ENCODE measurements at places on chromosomes 5 and 9.

DNA sequence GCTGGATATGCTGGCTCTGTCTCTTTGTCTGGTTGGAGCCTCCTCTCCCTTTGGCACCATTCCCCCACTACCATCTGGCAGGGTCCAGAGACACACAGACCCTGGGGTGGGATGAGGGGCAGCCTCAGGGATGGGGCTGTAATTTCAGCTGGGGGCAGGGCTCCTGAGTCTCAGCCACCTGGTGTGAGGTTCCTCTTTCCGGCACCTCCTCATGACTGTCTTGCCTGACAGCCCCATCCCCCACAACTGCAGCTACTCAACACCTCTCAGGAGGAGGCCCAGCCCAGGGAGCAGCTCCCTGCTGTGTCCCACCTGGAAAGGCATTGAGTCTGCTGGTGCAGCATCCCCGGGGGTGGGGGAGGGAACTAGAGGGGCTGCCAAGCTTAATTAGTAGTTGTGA, 11.7 kb upstream of the RPS14 start:
- no peak for DNase-seq

- DNase-seq = no peak
These were observed 143.3 kb downstream of the RAPGEF6 start for GRCh38 chr5:131491749-131492148.

- DNase-seq = no peak
These were observed at the start of gene SYK for GRCh38 chr9:90801241-90801972. Gene SYK (plus strand): TSS chr9:90801819. CDS start chr9:90843899, 42,080 bp downstream.

GRCh38 chr9:114289571-114290481, 33.1 kb upstream of the ORM1 start:
- peak; percentile 0 for DNase-seq

- no peak for DNase-seq
These were observed 5.7 kb upstream of the OLFM1 start for GRCh38 chr9:135081731-135082130.

GRCh38 chr9:87382900-87383299, 114.8 kb upstream of the DAPK1 start:
- no peak for DNase-seq

DNA sequence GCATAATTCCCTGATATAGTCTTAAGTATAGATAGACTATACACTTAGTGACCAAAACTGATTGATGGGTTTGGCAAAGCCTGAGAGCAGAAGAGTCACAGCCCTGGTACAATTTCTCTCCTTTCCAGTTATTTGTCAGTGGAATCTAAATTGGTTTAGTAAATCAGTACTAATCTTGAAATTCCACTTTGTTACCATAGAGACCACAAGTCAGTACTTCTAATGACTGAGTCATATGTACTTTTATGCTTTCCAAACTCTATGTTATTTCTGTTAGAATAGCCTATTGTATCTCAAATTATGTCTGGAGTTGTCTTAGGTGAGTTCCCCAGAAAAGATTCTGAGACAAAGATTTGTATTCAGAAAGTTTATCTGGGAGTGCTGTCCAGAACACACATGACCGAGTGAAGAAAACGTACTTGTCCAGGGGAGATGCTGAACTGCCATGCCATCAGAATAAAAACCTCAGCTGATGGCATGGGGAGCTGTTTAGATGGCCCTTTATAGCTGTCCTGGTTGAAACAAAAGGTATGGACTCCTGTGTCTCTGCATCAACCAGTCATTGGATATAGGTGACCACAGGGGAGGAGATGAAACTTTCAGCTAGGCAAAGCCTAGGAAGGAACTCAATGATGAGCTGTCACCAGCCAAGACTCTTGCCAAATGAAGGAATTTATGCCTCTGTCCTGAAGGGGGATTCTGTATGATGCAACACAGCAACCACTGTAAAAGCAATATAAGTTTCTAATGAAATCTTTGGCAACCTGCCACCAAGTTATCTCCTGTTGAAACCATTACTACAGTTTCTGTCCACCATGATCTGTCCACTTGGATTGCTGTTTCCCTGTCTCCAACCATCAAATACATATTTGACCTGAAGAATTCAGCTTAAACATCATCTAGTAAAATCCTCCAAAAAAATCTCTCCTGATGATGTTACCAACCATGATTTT, 18.0 kb upstream of the SMC2 start:
- no peak for DNase-seq

- DNase-seq = no peak
These were observed 59.8 kb upstream of the SNX2 start for GRCh38 chr5:122715095-122715494.

DNA sequence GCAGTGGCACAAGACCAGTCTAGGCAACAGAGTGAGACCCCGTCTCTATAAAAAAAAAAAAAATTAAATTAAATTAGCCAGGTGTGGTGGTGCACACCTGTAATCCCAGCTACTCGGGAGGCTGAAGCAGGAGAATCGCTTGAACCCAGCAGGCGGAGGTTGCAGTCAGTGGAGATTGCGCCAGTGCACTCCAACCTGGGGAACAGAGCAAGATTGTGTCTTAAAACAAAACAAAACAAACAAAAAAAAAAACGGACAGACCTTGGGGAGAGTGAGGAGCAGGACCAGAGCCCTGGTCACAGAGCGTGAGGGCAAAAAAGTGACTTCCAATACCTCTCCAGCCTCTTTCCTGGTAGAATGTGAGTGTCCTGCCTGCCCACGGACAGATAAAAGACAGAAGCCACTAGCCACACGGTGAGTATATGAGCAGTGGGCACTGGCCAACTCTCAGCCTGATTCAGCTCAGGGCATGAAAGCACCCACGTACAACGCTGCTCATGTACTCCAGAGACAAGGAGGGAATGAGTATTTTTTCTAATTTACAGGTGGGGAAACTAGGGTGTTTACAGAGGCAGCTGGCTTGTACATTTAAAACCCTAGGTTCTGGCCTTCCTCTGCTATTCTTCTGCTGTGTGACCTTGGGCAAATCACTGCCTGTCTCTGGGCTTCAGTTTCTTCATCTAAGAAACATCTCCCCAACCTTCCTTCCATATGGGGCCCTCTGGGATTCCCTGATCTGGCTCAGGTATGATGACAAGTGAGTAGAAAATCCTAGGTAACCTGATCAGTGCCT, 1.8 kb downstream of the OLFML2A start:
- no peak for DNase-seq

- no peak for DNase-seq
These were observed 18.1 kb downstream of the ZBTB5 start for GRCh38 chr9:37447111-37447510.

- no peak for DNase-seq
These were observed 8.6 kb upstream of the PRRX2 start for GRCh38 chr9:129656795-129657390.

DNA sequence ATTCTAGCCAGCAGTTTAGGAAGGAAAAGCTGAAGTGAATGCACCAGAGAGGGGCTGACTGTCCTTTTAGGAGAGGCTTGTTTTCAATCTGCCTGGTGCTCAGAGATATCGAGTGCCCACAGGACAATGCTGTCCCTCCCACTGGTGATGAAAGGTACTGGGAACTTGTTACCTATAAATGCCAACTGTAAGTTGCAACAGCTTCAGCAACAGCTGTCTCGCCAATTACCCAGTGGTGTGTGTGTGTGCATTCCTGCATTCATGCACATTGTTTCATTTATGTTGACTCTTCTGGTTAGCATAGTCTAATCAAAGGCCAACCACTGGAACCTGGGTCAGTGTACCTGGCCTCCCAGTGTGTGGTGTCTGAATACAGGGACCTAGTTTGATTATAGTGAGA, 161.1 kb downstream of the CSNK1G3 start:
- no peak for DNase-seq

GRCh38 chr9:127955294-127956015, 17.8 kb upstream of the DPM2 start:
- peak; percentile 93 for DNase-seq

GRCh38 chr5:86866036-86866435, 248.3 kb downstream of the COX7C start:
- no peak for DNase-seq

DNA sequence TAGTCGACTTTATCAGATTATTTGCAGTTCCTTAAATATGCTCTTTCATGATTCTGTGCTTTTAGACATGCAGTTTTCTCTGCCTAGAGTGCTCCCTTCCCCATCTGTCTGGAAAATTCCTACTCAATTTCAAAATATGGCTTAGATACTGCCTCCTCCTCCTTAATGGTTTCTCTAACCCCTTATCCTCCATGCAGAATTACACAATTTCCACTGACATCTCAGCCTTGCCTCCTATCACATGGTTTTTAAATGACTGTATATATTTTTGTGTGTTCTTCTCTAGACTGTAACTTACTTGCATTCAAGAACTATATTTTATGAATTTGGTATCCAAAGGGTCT, 85.2 kb downstream of the SLC44A1 start:
- no peak for DNase-seq

GRCh38 chr9:78261403-78262001, 25.6 kb downstream of the CEP78 start:
- DNase-seq = no peak

GRCh38 chr9:121218357-121219027, 16.8 kb upstream of the RAB14 start:
- no peak for DNase-seq

DNA sequence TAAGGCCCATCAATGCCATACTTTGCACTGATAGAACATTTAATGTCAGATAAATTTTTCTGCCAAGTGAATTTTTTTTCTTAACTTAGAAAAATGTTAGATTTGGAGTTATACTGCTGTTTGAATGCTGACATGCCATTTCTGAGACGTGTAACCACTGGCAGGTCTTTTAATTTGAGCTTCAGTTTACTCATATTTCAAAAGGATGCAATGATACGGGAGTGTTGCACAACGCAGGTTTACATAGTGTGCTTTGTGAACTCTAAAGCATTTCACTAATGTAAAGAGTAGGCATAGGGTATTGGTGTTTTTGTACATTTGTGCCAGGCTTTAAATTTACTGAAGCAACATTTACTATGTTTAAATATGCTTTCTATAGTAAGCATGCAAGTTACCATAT, 4.2 kb downstream of the ZBTB43 start:
- DNase-seq = no peak

GRCh38 chr5:39178861-39179260, 40.5 kb downstream of the FYB1 start:
- DNase-seq = no peak

- no peak for DNase-seq
These were observed 1.3 kb downstream of the RPP25L start for GRCh38 chr9:34610434-34611206.

- no peak for DNase-seq
These were observed 142.9 kb downstream of the SLCO4C1 start for GRCh38 chr5:102153003-102153759.

DNA sequence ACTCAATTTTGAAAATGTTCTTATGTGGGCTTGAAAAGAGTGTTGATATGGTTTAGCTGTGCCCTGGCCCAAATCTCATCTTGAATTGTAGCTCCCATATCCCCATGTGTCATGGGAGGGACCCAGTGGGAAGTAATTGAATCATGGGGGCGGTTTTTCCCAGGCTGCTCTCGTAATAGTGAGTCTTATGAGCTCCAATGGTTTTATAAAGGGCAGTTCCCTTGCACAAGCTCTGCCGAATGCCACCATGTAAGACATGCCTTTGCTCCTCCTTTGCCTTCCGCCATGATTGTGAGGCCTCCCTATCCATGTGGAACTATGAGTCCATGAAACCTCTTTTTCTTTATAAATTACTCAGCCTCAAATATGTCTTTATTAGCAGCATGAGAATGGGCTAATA, 71.0 kb downstream of the USP20 start:
- no peak for DNase-seq

DNA sequence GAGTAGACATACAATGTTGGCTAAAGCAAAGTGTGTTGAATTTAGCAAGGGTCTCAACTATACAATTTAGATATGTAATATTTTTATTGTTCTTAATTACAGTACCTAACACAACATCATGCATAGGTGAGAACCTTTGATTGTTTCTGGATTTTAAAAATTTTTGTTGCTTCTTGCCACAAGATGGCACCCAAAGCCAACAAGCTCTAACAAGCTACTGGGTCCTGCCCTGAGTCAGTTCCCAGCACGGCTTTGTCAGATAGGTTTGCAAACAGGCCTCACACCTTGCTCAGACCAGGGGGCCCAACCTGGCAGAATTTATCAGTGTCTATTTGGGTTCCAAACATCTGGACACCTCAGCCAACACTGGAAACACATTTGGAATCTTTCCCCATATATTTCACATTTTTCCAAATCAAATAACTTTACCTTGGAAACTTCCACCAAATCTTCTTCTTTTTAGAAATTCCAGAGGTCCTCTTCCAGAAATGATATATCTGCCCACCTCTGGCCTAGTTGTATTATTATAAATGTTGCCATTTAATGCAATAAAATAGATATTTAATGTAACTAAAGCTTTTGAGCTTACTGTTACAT, 49.5 kb upstream of the EGFLAM start:
- no peak for DNase-seq

GRCh38 chr5:34059977-34060376, 17.0 kb upstream of the C1QTNF3 start:
- no peak for DNase-seq

GRCh38 chr9:133673258-133673655, 37.1 kb downstream of the DBH start:
- DNase-seq = no peak

DNA sequence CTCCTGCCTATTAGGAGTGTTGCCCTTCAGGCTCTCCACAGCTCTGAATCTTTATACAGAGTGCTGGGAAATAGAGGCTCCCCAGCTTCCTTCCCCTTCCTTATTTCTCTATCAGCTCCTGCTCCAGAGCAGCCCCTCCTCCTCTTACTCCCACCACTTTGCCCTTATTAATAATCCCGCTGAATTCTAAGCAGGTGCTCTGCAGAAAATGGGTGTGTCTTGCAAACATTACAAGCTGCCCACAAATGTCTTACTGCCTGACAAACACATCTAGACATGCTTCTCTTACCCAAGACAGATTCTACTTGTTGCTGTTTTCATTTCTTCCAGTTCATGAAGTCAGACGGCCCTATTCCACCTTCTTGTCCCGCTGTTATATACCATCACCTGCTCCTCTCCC, 6.4 kb downstream of the PHF24 start:
- DNase-seq = no peak

- DNase-seq = no peak
These were observed 6.4 kb downstream of the SOWAHA start for GRCh38 chr5:132819468-132819867.

DNA sequence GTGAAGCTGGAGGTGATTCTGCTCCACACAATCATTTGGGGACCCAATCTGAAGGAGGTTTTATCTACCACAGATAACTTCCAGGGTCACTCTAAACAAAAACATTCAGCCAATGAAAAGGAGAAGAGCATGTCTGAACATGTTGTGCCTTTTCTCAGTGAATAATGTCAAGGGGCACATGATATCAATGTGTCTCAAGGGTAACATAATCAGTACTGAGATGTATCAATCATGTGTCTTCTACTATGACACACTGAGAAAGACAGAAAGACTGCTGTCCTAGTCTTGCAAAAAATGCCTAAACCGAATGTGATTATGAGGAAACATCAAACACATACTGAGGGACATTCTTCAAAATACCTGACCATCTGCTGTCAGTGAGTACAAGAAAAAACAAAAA, 25.4 kb upstream of the RASA1 start:
- no peak for DNase-seq

DNA sequence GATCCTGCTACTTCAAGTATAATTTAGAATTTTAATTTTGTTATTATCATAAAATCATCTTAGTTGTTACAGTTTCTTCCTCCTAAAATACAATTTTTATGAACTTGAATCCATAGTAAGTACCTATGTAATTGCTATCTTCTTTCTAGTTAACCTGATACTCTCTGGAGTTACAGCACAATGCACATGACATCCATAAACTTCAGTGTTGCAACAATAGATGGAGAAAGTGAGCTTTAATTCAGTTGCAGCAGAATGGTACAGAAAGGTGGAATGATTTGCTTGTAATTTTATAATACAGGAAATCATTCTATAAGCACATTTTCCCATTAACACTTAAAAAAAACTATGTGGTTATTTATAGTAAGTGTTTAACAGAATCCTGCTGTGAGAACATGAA, 372.0 kb downstream of the CDH9 start:
- no peak for DNase-seq

All from stimulated activated CD4-positive, alpha-beta T cell treated with anti-CD3 and anti-CD28 coated beads, Interleukin-4, amount 100 ng/mL, for 4 hours (primary cell).